Glomerular endothelial cell (primary cell): ENCODE measurements at places on chromosomes 5 and 9. TPM values are rescaled to one million over a fixed set of nuclear protein-coding genes. Genes with fewer than 3 reads are reported as not detected.

The ZBED3 gene
- 7.1 and 12.0 TPM in 2 replicates for total RNA-seq

The OLFM1 gene
- 0.19 and 0.58 TPM in 2 replicates for total RNA-seq

The SPINK4 gene
- not detected in 2 replicates for total RNA-seq

The SPATA31D4 gene
- total RNA-seq: not detected in 2 replicates

The PRLR gene
- not detected in 2 replicates for total RNA-seq

The N4BP3 gene
- total RNA-seq: 42.8 and 103 TPM in 2 replicates

The IRX1 gene
- 0.06 TPM in 1 of 2 replicates, not detected in the other for total RNA-seq

The FOXD1 gene
- 10.8 and 16.8 TPM in 2 replicates for total RNA-seq

The AGXT2 gene
- not detected in 2 replicates for total RNA-seq

The CER1 gene
- not detected in 2 replicates for total RNA-seq

The TRPM3 gene
- total RNA-seq: not detected in 2 replicates

The PCDHB5 gene
- 2.5 and 4.1 TPM in 2 replicates for total RNA-seq

The MARCOL gene
- not detected in 2 replicates for total RNA-seq

The GFM2 gene
- total RNA-seq: 26.1 and 28.6 TPM in 2 replicates

The ADAMTS16 gene
- total RNA-seq: 0.53 and 1.1 TPM in 2 replicates

The DHFR gene
- 6.8 and 18.0 TPM in 2 replicates for total RNA-seq

The GPRIN1 gene
- total RNA-seq: 12.3 and 13.1 TPM in 2 replicates

The FSTL4 gene
- 0.18 TPM in 1 of 2 replicates, not detected in the other for total RNA-seq

The SNCB gene
- 0.70 and 1.8 TPM in 2 replicates for total RNA-seq

The SPATA31E1 gene
- total RNA-seq: not detected in 2 replicates

The ARL10 gene
- 8.0 and 21.6 TPM in 2 replicates for total RNA-seq

The BTNL3 gene
- not detected in 2 replicates for total RNA-seq

The PCDHAC1 gene
- 0.06 TPM in 1 of 2 replicates, not detected in the other for total RNA-seq

The SLC6A19 gene
- total RNA-seq: not detected in 2 replicates

The WDR5 gene
- 22.6 and 23.9 TPM in 2 replicates for total RNA-seq

The LRRC70 gene
- total RNA-seq: 27.5 and 29.4 TPM in 2 replicates

The ATP10B gene
- under 0.01 TPM in 1 of 2 replicates, not detected in the other for total RNA-seq
